ENCODE measurements at places on chromosomes 6 and 20.

DNA sequence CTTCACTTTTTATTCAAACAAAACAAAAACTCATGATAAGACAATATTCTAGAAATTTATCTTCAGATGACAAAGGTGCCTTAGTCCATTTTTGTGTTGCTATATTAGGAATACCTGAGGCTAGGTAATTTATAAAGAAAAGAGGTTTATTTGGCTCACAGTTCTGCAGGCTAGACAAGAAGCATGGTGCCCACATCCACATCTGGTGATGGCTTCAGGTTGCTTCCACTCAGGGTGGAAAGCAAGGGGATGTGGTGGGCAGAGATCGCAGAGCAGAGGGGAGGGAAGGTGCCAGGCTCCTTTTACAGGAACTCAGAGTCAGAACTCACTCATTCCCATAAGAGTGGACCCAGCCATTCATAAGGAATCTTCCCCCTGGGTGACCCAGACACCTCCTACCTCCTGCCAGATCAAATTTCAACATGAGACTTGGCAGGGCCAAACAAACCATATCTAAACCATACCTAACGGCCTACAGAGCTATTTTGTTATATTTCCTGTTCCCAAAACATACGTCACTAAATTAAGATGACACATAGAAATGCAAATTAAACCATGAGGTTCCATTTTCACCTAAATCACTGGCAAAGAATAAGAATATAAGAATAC, 26.4 kb downstream of the ABHD12 start:
- no peak for DNase-seq

GRCh38 chr20:61779176-61779965, 286.3 kb downstream of the TAF4 start:
- DNase-seq = no peak

GRCh38 chr6:138467901-138468300, 31.4 kb downstream of the NHSL1 start:
- no peak for DNase-seq

DNA sequence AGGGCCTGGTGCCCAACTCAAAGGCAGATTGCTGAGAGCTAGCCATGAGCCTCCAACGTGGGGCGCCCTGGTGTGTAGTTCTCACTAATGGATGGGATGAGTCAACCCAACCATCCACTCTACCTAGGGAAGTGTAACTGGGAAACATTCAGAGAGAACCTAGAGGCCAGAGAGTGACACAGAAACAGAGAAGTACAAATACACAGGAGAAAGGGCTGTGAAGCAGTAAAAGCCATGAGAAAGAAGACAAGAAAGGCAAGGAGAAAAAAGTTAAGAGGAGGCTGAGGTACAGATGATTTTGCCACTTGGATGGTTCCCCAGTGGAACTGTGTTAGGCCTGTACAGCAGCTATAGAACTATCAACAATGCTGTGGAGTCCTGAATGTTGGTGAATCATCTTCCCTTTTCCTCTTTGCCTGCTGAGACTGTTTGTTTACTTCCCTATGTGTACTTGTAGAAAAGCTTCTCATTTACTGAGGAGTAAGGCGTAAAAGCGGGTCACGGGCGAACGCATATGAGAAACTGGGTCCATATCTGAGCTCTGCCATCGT, 39.0 kb downstream of the MAN1A1 start:
- no peak for DNase-seq

Data from GM12864 (cell line).